Foreskin keratinocyte (primary cell): ENCODE measurements at places on chromosomes 2 and 18. TPM values are rescaled to one million over a fixed set of nuclear protein-coding genes. Genes with fewer than 3 reads are reported as not detected.

GRCh38 chr2:9408641-9409151 is 14.6 kb downstream of the ITGB1BP1 start:
- peak; percentile 79 for DNase-seq

DNA sequence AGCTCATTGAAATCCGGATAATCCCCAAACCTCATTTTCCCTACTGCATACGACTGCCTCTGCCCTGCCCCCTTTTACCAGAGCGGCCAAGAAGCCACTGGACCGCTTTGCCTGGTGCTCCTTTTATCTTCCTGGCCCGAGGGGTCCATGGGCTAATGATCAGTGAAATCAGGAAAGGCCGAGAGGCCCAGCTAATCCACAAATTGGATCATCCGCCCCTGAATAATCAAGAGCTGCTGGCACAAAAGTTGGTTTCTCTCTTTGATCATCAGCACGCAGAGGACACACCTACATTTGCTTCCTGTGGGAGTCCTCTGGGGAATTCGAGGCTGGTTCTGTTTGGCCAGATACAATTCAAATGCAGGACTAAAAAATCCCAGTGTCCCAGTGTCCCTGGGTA is 144.5 kb downstream of the INSIG2 start:
- no peak for DNase-seq

GRCh38 chr2:29014811-29015421 is 33.8 kb downstream of the TOGARAM2 start:
- no peak for DNase-seq

DNA sequence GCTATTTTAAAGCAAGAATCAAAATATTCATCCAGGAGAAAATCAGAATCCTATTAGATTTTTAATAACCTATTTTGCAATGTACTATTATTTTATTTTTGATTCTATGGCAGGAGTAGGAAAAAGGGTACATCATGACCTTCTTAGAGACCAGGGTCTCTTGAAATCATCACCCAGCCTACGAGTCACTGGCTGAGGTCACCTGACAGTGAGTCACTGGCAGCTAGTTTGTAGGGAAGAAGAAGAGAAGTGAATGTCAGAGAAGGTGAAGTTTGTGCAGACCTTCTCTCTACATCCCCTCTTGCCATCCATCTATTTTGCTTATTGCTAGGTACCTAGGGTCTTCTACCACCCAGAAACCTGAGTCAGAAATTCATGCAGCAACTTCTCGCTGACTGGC is 144.2 kb downstream of the ALK start:
- no peak for DNase-seq

DNA sequence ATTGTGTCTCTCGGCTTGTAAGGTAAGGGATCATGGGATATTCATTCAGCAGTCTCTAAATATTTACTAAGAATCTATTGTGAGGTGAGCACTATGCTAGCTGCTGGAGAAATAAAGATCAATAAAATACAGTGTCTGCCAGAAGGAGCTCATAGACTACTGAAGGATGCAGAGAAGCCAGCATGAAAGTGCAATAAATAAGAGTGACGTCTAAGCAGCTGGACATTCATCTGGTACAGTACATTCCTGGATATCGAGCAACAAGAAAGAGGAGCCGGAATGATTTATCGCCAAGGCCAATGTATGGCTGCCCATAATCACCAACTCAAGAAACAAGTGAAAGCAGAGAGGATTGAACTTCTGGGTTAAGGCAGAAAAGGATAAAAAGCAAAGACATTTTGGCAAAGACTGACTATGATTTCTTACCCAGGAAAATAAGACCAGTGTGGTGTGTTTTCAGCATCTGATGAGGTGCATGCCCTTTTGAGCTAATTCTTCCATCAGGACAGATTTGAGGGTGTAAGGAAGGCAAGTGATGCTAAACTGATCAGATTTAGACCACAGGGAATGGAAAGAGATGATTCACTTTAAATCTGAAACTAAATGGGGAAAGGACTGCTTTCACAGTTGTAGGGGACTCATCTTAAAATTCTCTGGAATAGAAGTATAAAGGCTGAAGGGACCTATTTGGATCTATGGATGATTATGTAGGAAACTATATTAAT is 18.7 kb upstream of the LMAN1 start:
- DNase-seq = no peak

DNA sequence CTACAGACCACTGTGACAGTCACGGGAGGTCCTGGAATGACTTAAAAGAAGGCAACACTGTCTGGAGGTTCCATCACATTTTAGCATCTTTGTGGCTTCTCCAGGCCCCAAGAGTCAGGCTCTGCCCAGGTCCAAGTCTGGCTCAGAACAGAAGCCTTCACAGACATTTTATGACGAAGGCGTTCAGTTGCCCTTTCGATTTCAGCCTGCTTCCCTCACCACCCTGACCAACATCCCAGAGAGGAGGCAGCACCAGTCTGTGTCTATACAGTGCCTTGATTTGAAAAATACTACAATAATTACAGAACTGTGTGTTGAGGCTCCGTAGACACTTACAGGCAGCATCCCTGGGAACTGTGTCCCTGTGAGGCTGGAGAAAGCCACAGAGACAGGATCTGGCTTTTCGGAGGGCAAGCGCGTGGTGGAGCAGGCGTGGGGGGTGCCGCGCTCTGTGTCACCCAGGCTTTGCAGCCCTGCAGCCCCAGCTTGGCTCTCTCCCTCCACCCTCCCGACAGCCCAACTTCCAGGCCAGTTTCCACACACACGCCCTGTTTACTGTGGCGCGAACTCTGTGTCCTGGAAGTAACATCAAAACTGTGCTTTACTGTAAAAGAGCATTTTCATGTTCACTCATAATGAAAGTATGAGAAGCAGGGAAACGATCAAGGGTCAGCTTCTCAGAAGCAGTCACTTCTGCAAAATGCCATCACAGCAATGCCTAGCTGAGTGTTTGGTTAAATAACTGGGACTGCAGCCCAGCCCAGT is 153.5 kb upstream of the ALKAL2 start:
- no peak for DNase-seq

GRCh38 chr2:44168681-44169154 is at the start of gene PPM1B:
Gene PPM1B, plus strand, starts transcription at chr2:44168875. Its CDS starts 32,325 bp downstream, at chr2:44201200.
- DNase-seq = no peak

The LYG1 gene
- 0.54 and 0.71 TPM in 2 replicates for total RNA-seq
